ENCODE measurements at places on chromosomes 7 and 10.
A peak's percentile ranks its signal among the peaks of the same experiment; 100 is the strongest.

- no peak for DNase-seq
These were observed 102.3 kb upstream of the NUPR2 start for GRCh38 chr7:56218510-56218909.

DNA sequence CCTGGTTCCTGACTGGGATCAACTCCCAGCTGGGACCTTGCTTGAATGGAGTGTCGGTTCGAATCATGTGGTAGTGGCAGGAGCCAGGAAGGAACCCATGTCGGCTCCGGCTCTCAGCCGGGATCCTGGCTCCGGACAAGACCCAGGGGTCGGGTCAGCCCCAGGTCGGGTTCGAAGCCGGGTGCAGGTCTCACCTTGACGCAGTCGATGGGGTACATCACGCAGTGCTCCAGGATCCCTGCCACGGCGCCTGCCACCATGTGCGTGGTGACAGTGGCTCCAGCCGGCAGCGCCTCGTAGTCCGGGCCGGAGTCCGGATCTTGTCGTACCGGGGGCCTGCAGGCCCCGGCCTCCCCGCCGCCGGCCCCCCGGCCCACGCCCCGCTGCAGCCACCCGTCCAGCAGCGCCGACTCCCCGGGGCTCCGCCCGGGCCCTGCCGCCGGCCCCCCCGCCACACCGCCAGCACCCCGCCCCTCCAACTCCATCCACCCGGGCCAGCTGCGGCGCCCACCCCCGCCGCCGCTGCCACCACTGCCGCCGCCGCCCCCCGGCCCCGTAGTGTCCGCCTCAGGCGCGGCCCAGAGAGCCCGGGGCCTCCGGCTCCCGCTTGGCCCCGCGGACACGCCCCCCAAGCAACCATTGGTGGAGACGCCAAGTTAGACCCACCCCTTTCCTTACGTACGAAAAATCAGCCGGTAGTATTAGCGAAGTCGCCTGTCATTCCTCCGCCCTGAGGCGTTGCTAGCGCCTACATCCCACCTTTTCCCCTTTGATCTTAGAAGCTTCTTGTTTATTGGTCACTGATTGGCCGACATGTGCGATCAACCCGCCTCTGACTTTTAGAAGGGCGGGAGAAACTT is at the start of gene SLC25A28:
Gene SLC25A28 (minus strand): TSS at position 589 of the 860 bp plus-strand sequence. CDS start 104 bp downstream, at position 485.
- peak; percentile 90 for DNase-seq

GRCh38 chr10:71092812-71093401 is 119.5 kb upstream of the UNC5B start:
- no peak for DNase-seq

DNA sequence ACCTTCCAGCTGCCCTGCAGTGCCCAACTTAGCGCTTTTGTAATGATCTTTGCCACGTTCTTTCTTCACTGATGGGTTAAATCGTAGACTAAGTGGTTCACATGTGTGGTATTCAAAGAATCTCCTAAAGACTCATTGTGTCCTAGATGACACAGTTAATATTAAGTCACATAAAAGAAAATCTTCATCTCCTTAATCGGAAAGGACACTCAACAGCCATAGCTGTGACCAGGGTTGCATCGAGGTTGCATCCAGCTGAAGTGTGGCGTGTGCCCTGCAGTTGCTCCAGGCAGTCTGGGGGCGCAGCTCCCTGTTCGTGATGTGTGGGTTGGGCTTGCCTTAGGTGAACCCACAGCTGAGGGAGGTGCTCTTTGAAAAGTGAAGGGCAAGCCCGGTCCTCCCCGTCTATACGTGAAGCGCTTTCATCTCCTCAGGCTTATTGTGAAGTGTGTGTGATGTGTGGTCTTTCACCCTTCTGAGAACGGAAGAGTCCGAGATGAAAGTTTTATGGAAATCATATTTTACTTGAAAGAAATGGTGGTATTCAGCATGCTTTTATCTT is 122.7 kb downstream of the TRRAP start:
- no peak for DNase-seq
